ENCODE measurements at places on chromosomes 5 and 9. TPM values are rescaled to one million over a fixed set of nuclear protein-coding genes. Genes with fewer than 3 reads are reported as not detected.

The PRR16 gene
- total RNA-seq: 0.48 TPM

The ADAMTS19 gene
- not detected for total RNA-seq

The STPG3 gene
- total RNA-seq: not detected

The ADAMTS16 gene
- not detected for total RNA-seq

The SLC12A2 gene
- total RNA-seq: 88.5 TPM

The LURAP1L gene
- 2.3 TPM for total RNA-seq

The NSMF gene
- 58.1 TPM for total RNA-seq

The TXNDC8 gene
- not detected for total RNA-seq

The PAX5 gene
- not detected for total RNA-seq

The ACER2 gene
- 13.5 TPM for total RNA-seq

The CSF2 gene
- not detected for total RNA-seq

The NR6A1 gene
- total RNA-seq: 1.1 TPM

The PCDH12 gene
- total RNA-seq: 55.6 TPM

The PCDHGA4 gene
- 6.3 TPM for total RNA-seq

The KIAA1191 gene
- 158 TPM for total RNA-seq

The CXCL14 gene
- total RNA-seq: not detected

The RNF208 gene
- total RNA-seq: 0.19 TPM

The PLPP7 gene
- 2.6 TPM for total RNA-seq

The DND1 gene
- not detected for total RNA-seq

The SLC34A3 gene
- not detected for total RNA-seq

The LIX1 gene
- not detected for total RNA-seq
